Caco-2 (cell line): ENCODE measurements at places on chromosomes 2 and 18. TPM values are rescaled to one million over a fixed set of nuclear protein-coding genes. Genes with fewer than 3 reads are reported as not detected.
A peak's percentile ranks its signal among the peaks of the same experiment; 100 is the strongest.

GRCh38 chr2:141994066-141994465 lies 136.8 kb downstream of the LRP1B start:
- no peak for DNase-seq

DNA sequence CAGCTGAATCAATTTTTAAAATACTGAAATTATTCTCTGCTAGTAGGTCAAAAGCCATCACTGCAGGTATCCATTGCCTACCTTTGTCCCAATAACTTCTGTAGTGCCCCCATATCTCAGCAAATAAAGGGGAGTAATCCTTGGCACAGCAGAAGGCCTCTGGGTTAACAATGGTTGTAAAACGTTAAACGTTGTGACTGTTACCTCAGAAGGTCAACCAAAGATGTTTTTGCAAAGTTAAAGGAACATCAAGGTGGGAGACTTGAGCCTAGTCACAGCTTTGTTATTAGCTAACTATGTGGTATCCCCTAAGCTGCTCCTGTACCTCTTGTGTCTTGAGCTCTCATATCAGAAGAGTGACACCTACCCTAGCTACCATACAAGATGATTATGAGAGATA lies 60.5 kb downstream of the COX7A2L start:
- no peak for DNase-seq

DNA sequence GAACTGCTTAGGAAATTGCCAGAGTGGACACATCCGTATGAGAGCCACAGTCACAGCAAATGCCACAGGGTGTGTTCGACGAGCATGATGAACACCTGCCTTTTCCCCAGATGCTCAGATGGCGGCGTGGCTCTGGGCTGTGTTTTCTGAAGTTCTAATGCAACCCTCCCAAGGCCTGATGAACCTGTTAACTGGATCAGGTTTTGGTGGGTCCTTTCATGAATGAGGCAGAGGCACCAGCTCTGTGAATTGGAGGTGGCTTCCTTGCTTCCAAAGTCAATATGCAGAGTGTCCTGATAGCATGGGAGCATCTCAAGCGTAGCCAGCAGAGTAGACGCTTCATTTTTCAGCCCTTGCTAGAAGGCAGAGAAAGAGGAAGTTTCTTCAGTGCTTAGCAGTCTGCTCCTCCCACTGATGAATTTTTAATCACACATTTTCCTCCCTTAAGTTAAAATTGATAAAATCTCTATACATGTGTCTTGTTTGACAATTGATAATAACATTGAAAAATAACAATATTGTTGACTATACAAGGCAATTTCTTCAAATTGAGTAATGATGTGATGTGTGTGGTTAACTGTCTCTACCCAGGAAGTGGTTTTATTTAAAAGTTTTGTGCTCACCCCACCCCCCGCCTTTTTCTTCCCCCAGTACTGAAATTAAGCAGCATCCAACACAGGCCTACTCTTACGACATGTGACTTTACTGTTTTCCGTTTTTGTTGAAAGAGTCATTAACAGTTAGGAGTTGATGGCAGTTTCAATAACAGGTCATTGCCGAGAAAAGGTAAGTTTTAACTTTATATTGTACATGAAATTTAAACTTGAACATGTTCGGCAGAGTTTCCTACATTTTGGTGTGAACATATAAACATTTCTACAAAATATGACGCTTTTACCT lies at the start of gene ARHGAP15:
Gene ARHGAP15, plus strand, starts transcription at position 739 of the 900 bp plus-strand sequence.
- DNase-seq, result no peak

GRCh38 chr18:49015886-49016647 lies 65.3 kb upstream of the SMAD7 start:
- DNase-seq, result no peak

- DNase-seq, result no peak
These were observed 158.4 kb downstream of the ATP9B start for GRCh38 chr18:79227621-79228020.

GRCh38 chr2:111185361-111186022 lies 64.8 kb downstream of the BCL2L11 start:
- DNase-seq, result peak; percentile 87

- no peak for DNase-seq
These were observed 845 bp downstream of the CFAP210 start for GRCh38 chr2:169693360-169693759.

DNA sequence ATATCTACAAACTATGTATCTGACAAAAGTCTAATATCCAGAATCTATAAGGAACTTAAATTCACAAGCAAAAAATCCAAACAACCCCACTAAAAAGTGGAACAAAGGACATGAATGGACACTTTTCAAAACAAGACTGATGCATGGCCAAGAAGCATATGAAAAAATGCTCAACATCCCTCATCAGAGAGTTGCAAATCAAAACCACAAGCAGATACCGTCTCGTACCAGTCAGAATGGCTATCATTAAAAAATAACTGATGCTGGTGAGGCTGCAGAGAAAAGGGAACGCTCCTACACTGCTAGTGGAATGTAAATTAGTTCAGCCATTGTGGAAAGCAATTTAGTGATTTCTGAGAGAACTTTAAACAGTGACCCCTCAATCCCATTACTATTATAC lies 56.5 kb downstream of the CCBE1 start:
- DNase-seq, result no peak

DNA sequence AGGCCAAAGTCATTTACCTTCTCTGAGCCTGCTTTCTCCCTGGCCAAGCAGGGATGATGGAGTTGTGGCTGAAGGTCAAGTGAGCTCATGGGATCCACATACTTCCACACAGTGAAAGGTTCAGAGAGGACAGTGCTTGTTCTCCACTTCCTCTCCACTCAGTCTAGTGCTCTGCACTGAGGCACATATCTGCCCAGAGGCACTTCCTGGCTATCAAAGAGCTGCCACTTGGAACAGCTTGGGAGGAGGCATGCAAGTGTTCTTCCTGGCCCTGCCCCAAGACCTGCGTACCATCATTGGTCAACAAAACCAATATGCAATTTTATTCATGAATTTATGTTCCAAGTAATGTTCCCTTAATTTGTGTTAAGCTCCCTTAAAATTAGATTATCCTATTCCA lies 71.9 kb downstream of the RNF152 start:
- no peak for DNase-seq

DNA sequence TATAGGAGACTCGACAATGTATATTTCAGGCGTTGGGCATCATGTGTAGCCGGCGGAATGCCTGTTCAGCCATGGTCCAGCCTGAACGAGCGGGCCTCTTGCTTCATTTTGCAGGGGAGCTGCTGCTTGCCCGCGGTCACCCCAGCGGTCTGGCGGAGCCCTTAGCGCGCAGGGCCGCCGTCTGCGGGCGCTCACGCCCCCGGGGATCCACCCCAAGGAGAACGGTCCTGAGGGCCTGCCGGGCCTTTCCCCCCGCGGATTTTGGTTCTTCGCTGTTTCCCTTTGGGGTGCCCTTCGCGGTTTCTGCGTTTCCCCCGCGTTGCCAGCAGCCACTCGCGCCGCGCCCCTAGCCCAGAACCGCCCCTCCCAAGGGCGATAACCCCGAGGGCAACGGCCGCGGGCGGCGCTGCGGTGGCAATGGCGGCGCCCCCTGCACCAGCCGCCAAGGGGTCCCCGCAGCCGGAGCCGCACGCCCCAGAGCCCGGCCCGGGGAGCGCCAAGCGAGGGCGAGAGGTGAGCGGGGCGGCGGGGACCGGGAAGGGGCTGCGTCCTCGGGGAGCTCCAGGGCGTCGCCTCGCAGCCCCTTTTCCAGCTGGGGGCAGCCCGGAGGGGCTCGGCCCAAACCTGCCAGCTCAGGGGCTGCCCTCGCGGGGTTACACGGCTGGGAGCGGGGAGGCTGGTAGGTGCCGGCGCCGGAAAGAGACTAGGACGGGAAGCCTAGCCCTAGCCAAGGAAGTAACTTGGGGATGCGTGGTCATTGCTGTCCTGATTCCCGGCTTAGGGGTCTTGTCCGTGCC lies at the start of gene MFSD2B:
Gene MFSD2B, plus strand, starts transcription at position 406 of the 797 bp plus-strand sequence. Its CDS starts 12 bp downstream, at position 418.
- DNase-seq, result no peak

DNA sequence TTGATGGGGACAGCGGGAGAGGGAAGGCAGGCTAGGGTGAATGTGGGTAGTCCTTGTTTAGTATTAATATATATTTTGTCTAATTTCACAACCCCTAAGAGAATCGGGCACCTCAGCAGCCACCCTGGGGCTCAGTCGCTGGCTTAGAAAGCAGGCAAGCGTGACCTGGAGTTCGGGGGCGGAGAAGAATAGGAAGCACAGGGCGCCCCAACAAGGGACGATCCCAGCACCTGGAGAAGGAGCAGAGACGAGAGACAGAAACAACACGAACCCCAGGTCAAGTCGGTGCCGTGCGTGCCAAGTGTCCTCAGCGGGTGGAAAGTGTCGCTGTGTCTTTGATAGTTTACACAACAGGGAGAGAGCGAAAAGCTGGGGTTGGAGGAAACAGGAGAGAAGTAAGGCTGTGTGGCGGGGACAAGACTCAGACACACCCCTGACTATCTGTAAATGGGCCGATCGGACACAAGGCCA lies 95.4 kb downstream of the NFATC1 start:
- DNase-seq, result no peak

- no peak for DNase-seq
These were observed 66.5 kb downstream of the TSPYL6 start for GRCh38 chr2:54189539-54189938.

DNA sequence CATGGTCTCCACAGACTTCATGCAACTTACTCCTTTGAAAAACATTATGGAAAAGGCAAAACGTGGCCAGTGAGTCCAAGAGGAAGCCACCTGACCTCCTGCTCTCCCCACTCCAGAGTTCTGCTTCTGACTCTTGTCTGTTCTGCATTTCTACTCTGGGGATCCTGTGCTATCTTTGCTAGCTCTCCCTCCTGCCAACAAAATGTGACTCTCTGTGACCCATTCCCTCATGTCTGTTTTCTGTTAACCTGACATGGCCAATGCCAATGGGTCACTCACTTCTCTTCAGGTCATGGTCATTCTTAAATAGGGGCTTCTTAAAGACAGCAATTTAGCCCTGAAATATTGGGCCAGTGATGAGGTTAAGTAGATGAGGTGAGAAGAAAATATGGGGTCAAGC lies 210.3 kb downstream of the CDH20 start:
- no peak for DNase-seq

DNA sequence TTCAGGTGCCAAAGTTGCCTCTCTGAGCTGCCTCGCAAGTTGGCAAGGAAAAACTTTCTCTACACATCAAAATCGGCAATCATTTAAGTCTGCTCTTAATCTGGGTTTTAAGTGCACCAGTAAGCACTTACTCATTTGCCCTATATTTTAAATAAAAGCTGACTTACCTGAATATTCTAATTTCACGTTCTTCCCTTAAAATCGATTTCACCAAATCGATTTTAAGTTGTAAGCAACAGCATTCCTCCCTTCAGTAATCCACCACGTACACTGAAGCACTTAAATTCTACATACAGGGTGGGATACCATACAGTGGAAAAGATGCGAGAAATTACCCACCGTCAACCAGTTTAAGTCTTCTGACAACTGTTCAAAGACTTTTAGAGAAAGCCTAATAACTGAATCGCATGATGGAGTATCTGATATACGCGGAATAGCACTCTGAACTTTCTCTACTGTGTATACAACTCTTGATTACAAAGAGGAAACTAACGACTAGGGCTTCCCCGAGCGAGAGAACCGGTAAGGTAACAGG lies 1.6 kb downstream of the PPP3R1 start:
- DNase-seq, result no peak

The RAPH1 gene
- total RNA-seq, result 109 and 114 TPM in 2 replicates

The ERICH2 gene
- 3.1 and 3.3 TPM in 2 replicates for total RNA-seq

The ADRA2B gene
- 0.12 and 0.20 TPM in 2 replicates for total RNA-seq

The ASB18 gene
- not detected in 2 replicates for total RNA-seq

The MYO5B gene
- total RNA-seq, result 28.3 and 28.6 TPM in 2 replicates

The LRATD1 gene
- total RNA-seq, result 0.27 and 0.35 TPM in 2 replicates

The RNF152 gene
- total RNA-seq, result 2.1 and 2.4 TPM in 2 replicates

The TMEM247 gene
- total RNA-seq, result not detected in 2 replicates

The TTC32 gene
- 15.5 and 16.8 TPM in 2 replicates for total RNA-seq

The KCNS3 gene
- 0.14 and 0.20 TPM in 2 replicates for total RNA-seq

The CRYGD gene
- total RNA-seq, result not detected in 2 replicates
